ENCODE measurements at places on chromosomes 2 and 18. TPM values are rescaled to one million over a fixed set of nuclear protein-coding genes. Genes with fewer than 3 reads are reported as not detected.

The RPS27A gene
- 1,602 TPM for total RNA-seq

The CLEC4F gene
- 2.6 TPM for total RNA-seq

DNA sequence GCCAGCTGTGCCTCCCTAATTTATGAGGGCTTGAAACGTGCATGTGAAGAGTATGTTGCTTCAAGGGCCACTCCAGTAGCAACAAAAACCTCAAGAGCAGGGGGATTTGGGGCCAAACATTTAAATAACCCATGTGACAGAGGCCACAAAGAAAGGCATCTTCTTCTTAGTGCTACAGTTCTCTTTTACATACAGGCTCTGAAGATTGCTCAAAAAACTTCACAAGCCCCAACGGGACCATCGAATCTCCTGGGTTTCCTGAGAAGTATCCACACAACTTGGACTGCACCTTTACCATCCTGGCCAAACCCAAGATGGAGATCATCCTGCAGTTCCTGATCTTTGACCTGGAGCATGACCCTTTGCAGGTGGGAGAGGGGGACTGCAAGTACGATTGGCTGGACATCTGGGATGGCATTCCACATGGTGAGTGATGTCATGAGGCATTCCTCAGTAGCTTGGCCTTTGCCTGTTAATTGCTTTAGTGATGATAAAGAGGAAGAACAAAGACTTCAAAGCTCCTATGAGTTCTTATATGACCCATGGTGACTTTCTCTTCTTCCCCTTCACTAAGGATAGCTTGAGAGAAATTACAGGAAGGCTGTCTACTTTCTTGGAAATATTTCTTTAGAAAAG lies 40.1 kb downstream of the NRP2 start:
- H3K27ac ChIP-seq, result peak overlapping the region; percentile 16
- H3K4me3 ChIP-seq, result no peak overlapping the region
- DNase-seq, result no peak
- no peaks in the 10 kb centered on the region for H3K36me3 ChIP-seq

- H3K36me3 ChIP-seq, result no peaks in the 10 kb centered on the region
- H3K4me1 ChIP-seq, result no peaks in the 10 kb centered on the region
- no peak overlapping the region for H3K4me3 ChIP-seq
- no peak overlapping the region for H3K27ac ChIP-seq
- H3K27me3 ChIP-seq, result no peaks in the 10 kb centered on the region
- DNase-seq, result no peak
Observed at GRCh38 chr2:157509744-157510143, 65.9 kb upstream of the CYTIP start.

DNA sequence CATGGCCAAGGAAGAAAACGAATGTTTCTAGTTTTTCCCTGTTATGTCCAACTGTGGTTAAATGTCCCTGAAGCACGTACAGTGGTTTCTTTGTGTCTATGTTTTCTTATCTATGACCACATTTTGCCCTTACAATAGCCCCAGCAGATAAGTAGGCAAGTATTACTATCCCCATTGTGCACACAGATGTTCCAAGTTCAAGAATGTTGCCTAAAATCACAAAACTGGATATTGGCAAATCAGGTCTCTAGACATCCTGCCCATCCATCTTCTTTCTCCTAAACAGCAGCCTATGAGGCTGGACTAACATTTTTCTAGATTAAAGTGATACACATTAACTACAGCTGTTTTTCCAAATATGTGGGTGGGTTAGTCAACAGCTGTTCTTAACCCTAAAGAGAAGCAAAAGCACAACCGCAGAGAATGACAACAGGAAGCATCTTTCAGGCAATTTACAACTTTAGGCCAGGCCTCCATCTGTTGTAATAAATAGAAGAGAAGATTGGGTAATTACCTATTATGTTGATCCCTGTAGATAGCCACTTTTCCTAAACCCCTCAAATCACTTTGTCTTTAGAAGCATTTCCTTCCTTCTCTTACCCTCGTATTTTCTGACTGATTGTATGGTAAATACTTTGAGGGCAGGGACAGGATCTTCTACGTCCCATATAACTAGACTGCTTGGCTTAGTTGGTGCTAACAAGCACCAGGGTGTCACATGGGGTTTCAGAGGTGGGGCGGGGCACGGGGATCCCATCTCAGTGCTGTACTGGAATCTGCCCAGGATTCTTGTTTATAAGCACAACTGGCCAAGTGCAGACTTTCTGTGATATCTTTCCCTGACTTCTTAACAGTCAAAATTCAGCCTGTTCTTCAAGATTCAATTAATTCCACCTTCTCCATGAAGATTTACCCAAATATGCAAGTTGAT lies 132.1 kb upstream of the SETBP1 start:
- H3K27ac ChIP-seq, result no peak overlapping the region
- no peaks in the 10 kb centered on the region for H3K4me1 ChIP-seq
- DNase-seq, result no peak
- H3K36me3 ChIP-seq, result no peaks in the 10 kb centered on the region

DNA sequence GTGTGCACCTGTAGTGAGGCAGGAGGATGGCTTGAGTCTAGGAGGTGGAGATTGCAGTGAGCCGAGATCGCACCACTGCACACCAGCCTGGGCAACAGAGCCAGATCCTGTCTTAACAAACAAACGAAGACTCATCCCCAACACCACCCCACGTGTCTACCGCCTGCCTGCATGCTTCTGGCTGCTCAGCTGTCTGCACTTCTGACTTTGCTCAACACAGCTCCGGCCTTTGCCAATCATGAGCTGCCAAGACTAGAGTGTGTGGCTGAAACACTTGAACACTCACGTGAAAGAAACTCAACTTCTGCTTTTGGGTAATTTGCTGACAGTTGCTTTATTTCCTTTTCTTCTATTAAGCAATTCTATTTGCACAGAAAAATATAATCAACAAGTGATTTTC lies 32.1 kb upstream of the SP3 start:
- peak; percentile 90 for DNase-seq
- H3K27me3 ChIP-seq, result no peaks in the 10 kb centered on the region
- no peaks in the 10 kb centered on the region for H3K36me3 ChIP-seq
- H3K27ac ChIP-seq, result peak overlapping the region; percentile 55

Data from uterus (tissue), 4 donors.